ENCODE measurements at places on chromosomes 1 and 21. TPM values are rescaled to one million over a fixed set of nuclear protein-coding genes. Genes with fewer than 3 reads are reported as not detected.

GRCh38 chr1:151596166-151596953 is 15.5 kb upstream of the SNX27 start:
- H3K27me3 ChIP-seq: no peaks in the 10 kb centered on the region
- H3K27ac ChIP-seq: no peak overlapping the region
- no peak overlapping the region for H3K4me3 ChIP-seq

GRCh38 chr1:65150583-65151263 is 2.7 kb downstream of the AK4 start:
- H3K27me3 ChIP-seq: no peaks in the 10 kb centered on the region
- H3K4me1 ChIP-seq: no peaks in the 10 kb centered on the region
- H3K27ac ChIP-seq: peak overlapping the region; percentile 59

DNA sequence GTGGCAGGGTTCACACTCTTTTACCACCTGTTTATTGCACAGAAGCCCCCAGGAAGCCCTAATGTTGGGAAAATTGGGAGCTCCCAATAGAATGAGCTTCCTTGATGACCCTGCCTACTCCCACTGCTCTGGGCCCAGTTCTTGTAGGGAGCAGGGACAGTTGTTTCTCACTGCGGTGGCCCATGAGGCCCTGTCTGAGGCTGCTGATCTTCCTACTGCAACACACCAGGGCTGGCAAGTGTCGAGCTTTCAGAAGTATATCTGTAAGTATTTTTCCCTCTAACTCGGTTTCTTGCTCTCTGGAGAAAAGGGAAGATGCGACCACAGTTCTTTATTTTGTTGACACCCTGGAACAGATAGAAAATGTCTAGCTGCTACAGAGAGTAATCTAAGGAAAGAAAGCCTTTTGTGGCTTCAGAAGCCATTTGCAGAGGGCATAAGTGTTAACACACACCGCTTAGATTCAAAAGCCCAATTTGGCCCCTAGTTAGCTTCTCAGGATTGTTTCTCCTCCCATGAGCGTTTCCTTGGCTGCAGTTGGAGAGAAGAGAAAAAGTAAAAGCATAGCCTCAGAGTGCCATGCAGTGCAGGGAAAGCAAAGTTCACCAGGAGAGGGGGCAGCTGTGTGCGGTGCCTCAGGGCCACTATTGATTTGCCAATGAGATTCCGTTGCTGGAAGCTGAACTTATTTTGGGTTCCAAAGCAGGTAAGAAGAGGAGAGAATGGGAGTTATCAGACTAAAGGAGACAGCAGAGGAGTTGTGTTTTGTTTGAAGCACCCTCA is 102.6 kb downstream of the SELENOF start:
- H3K36me3 ChIP-seq: no peaks in the 10 kb centered on the region
- H3K4me1 ChIP-seq: no peaks in the 10 kb centered on the region
- DNase-seq: no peak
- no peaks in the 10 kb centered on the region for H3K27me3 ChIP-seq
- no peak overlapping the region for H3K4me3 ChIP-seq
- no peak overlapping the region for H3K27ac ChIP-seq

DNA sequence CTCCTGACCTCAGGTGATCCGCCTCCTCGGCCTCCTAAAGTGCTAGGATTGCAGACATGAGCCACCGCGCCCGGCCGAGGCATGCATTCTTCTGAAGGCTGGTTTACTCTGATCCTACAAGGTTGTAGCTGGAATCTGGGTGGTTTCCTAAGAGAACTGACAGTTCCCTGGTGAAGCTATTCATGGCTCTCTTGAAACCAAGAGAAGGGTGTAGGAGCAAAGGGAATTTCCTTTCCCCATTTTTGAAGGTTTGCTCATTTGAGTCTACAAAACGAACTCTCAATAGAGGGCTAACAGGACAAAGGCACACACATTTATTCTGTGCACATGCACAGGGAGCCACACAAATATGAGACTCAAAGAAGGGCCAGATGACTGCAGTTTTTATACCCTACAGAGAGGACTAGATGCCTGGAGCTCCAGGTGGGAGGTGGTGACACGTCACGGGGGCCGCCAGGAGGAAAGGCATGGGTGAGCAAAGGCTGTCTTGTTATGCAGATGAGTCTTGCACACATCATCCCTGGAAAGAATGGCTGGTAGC is 49.5 kb upstream of the ERRFI1 start:
- H3K36me3 ChIP-seq: no peaks in the 10 kb centered on the region
- no peak for DNase-seq
- H3K4me1 ChIP-seq: peaks cover 27% of the 10 kb centered on the region
- H3K27ac ChIP-seq: no peak overlapping the region
- H3K4me3 ChIP-seq: no peak overlapping the region

DNA sequence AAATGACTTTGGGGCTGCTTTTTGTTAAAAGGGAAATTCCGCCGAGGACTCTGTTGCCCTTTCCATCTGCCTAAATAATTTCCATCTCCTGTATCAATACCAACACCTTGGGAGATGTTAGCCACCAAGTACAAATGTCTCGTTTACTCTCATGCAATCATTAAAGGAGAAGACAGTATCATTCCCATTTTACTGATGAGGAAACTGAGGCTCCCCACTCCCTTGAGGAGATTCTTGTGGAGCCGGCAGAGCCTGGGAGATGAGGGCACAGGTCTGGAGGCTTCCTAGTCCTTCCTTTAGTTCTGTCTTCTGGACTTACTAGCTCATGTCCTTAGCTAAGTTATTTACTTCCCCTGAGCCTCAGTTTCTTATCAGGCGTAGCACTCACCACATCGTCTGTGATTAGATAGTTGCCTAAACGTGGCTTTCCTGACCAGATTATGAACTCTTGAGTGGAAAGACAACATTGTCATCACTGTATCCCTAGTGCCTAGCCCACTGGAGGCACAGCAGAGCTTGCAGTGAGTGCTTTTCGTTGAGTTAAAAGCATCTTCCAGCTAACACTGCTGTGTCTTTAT is 81.6 kb downstream of the ADSS2 start:
- H3K27ac ChIP-seq: no peak overlapping the region
- H3K36me3 ChIP-seq: no peaks in the 10 kb centered on the region
- H3K4me3 ChIP-seq: no peak overlapping the region
- DNase-seq: no peak

GRCh38 chr1:156797212-156797871 is 19.3 kb downstream of the SH2D2A start:
- DNase-seq: no peak
- H3K4me3 ChIP-seq: no peak overlapping the region
- H3K4me1 ChIP-seq: no peaks in the 10 kb centered on the region
- H3K27me3 ChIP-seq: no peaks in the 10 kb centered on the region
- H3K27ac ChIP-seq: no peak overlapping the region

GRCh38 chr1:166119471-166119965 is 47.3 kb downstream of the FAM78B start:
- H3K27me3 ChIP-seq: no peaks in the 10 kb centered on the region
- H3K4me1 ChIP-seq: no peaks in the 10 kb centered on the region
- DNase-seq: no peak
- H3K36me3 ChIP-seq: no peaks in the 10 kb centered on the region
- no peak overlapping the region for H3K27ac ChIP-seq

DNA sequence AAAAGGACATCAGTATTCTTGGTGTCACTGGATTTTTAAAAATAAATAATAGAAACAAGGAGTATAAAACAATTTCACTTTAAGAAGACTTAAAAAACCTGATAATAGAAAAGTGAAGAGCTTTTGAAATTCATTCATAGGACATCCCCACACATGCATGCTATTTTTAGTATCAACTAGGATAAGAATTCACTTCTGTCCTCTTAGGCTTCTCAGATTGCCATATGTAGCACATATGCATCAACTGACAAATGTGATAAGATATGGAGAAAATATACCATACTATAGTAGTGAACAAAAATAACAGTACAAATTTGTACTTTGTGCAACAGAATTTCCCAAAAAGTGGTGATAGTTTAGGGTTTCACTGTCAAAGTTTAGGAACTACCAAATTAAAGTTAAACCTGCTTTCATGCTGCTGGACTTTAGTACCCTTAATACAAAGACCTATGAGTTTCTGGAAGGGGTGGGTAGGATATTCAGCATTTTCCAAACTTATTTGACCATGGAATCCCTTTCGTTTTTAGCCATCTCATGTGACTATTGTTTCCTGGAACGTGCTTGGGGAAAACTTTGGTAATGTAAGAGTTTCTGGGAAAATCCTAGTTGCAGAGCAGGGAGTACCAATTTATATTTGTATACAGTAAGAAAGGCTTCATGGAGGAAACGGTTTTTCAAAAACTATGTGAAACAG is 19.8 kb downstream of the RPRD2 start:
- H3K4me3 ChIP-seq: no peak overlapping the region
- H3K4me1 ChIP-seq: no peaks in the 10 kb centered on the region
- no peaks in the 10 kb centered on the region for H3K27me3 ChIP-seq
- no peaks in the 10 kb centered on the region for H3K36me3 ChIP-seq
- DNase-seq: no peak

DNA sequence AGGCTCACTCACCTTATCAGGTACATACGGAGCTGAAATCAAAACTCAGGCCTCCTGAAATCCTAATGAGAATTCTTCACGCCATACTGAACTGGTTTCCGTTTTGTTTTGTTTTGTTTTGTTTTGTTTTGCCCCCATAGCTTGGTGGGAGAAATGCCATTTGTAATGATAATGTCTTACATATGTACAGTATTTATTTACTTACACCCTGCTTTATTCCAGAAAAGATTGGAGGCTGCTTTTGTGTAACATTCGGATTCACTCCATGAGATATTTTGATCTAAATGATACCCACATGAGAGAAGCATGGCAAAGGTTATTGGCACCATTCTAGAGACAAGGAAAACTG is 84.7 kb downstream of the EPHB2 start:
- no peaks in the 10 kb centered on the region for H3K4me1 ChIP-seq
- no peak overlapping the region for H3K4me3 ChIP-seq
- DNase-seq: no peak
- no peaks in the 10 kb centered on the region for H3K36me3 ChIP-seq

The GBP4 gene
- 4.2 TPM for total RNA-seq

DNA sequence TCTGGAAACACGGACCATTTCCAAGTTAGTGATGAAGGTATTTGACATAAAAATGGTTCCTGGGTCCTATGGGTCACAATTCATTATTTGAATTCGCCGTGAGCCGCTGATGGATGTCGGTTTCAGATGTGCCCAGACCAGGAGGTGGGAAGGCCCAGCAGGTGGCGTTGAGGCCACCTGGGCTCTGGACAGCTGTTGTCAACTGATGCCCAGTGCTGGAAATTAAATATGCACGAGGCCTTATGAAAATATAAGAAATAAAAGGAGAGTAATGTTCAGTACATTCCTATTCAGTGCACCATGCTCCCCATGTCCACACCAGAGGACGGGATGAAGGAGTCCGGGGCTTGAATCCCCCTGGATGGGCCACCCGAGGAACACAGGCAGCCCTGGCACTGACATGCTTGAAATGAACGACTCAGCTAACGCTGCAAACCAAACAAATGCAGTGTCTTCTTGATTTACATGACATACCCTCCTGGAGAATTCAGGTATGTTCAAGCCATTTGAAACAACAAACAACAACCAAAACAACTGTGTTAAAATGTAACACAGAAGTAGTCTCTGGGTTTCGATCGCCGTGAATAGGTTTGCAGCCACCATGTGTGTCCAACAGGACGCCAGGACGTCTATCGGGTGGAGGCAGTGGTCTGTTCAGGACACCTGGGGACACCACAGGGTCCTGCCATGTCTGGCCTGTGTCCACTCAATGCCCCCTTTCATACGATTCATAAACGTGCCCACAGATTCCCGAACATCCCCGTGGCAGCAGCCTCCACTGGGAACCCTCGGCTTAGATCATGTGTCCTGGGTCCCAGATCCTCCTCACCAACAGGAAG is 6.1 kb downstream of the TFF3 start:
- H3K4me1 ChIP-seq: no peaks in the 10 kb centered on the region
- H3K4me3 ChIP-seq: no peak overlapping the region
- H3K27ac ChIP-seq: no peak overlapping the region
- DNase-seq: no peak
- H3K27me3 ChIP-seq: no peaks in the 10 kb centered on the region
- no peaks in the 10 kb centered on the region for H3K36me3 ChIP-seq

All from breast epithelium (tissue), 4 donors.